Fibroblast of the aortic adventitia (primary cell): ENCODE measurements at places on chromosomes 11 and 22. TPM values are rescaled to one million over a fixed set of nuclear protein-coding genes. Genes with fewer than 3 reads are reported as not detected.

BAIAP2L2 gene
- 3.2 and 6.0 TPM in 2 replicates for total RNA-seq

TYR gene
- total RNA-seq: not detected in 2 replicates

LINC01488 gene
- total RNA-seq: not detected in 2 replicates

NXPE4 gene
- not detected in 2 replicates for total RNA-seq

TRIM51 gene
- not detected in 2 replicates for total RNA-seq

CHRM1 gene
- total RNA-seq: not detected in 2 replicates
